ENCODE measurements at places on chromosomes 1 and 21. TPM values are rescaled to one million over a fixed set of nuclear protein-coding genes. Genes with fewer than 3 reads are reported as not detected.

- DNase-seq, result peak; percentile 12
Measured at GRCh38 chr1:219041818-219042217, 131.9 kb upstream of the LYPLAL1 start.

DNA sequence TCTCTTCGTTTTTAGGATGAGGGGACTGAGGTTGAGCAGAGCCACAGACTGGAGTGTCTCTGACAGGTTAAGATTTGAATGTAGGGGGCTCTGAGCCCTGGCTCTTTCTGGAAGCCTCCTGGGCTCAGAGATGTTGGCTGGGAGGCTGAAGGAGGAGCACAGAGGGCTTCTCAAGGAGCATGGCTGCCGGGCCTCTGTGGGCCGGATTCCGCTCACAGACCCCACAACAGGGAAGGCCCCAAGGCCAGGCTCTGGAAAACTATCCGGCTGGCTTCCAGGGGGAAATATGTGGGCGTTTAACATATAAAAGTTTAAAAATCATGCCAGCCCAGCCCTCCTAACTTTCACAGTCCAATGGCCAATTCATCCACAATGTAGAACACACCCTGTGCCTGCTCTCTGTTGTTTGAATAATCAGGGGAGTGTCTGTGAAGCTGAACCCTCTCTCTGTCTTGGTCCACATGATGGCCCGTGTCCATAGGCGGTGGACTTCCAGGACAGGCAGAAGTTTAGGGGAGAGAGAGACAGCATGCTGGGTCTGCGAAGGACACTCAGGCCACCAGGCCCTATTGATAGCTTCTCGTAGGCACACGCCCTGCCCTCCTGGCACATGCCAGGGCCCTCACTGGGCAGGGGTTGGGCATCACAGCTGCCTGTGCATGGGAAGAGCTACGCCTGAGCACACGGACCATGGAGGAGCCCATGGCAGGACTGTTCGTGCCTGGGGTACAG, 10.8 kb downstream of the OBSCN start:
- no peak for DNase-seq

PBX1 gene
- total RNA-seq, result 67.4 TPM

DNA sequence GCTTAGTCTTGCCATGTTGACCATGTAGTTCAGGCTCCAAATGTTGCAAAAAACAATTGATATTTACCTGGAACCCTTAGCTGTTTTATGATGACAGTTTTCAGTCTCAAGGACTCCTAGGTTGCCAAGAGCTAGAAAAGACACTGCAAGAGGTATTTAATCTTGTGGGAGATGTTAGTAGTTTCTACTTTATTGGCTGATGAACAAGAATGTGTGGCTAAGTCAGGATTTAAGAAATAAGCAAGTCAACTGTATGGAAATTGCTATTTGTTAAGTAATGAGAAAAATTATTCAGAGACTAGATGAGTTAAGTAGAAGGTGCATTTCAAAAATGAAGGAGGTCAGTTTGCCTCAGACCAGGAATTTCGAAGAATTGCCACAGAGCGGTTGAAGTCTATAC, 639.7 kb upstream of the USP24 start:
- no peak for DNase-seq

- no peak for DNase-seq
Measured at GRCh38 chr1:27058966-27059669, 46.5 kb upstream of the TENT5B start.

GRCh38 chr1:117631359-117632160, 25.7 kb downstream of the TENT5C start:
- no peak for DNase-seq

DNA sequence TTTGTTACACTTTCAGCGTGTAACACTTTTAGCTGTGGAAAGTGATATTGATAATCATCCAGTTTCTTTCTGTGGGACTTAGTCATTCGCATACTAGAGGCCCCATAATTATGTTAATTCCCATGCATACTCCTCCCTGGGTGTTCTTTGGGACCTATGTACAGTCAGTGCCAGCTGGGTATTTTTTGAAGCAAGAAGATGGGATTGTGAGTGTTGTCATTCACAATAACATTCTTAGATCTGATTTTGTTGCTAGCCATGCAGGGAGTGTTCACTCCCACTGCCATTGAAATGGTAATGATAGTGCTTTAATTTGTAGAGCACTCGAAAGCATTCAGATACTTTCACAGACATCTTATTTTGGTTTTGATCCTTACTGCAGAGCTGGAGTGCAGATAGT, 11.6 kb downstream of the SARS1 start:
- no peak for DNase-seq

DNA sequence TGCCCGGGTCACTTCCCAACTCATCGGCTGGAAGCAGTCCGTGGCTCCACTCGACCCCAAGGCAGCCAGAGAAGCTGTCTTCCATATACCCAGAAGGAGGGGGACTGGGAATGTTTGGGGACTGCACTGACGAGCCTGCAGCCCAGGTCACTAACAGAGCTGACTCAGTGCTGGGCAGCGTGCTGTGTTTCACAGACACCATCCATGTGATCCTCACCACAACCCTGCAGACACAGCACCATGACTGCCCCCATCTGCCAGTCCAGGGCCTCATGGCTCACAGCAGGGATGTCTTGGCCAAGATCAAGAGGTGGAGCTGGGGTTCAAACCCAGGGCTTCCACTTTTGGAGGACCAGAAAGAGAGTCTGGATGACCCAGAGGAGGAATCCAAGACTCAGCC, 67.9 kb downstream of the KLHDC7A start:
- DNase-seq, result no peak

GRCh38 chr1:180540697-180541594, 17.8 kb upstream of the OVAAL start:
- DNase-seq, result no peak

- peak; percentile 100 for DNase-seq
Measured at GRCh38 chr1:234962340-234962989, 166.2 kb downstream of the TOMM20 start.

CCDC185 gene
- not detected for total RNA-seq

GRCh38 chr1:86195281-86195680, 38.7 kb upstream of the COL24A1 start:
- no peak for DNase-seq

- no peak for DNase-seq
Measured at GRCh38 chr1:232176222-232176621, 453.7 kb downstream of the SIPA1L2 start.

GRCh38 chr21:44962403-44962966, 22.7 kb downstream of the SLX9 start:
- DNase-seq, result peak; percentile 99

PTPN7 gene
- total RNA-seq, result not detected

NUAK2 gene
- total RNA-seq, result 12.1 TPM

HES5 gene
- under 0.01 TPM for total RNA-seq

Data from fibroblast of villous mesenchyme (primary cell).